Ovary (tissue), 10 donors: ENCODE measurements at places on chromosomes 13 and 19. TPM values are rescaled to one million over a fixed set of nuclear protein-coding genes. Genes with fewer than 3 reads are reported as not detected.

The ZFR2 gene
- total RNA-seq: not detected

The STK11 gene
- 48.9 TPM for total RNA-seq

The ADAMTS10 gene
- total RNA-seq: 41.8 TPM

GRCh38 chr13:38850868-38851626 is 139.6 kb downstream of the STOML3 start:
- no peak for DNase-seq

GRCh38 chr13:40408602-40409001 is 257.8 kb downstream of the FOXO1 start:
- no peak for DNase-seq

DNA sequence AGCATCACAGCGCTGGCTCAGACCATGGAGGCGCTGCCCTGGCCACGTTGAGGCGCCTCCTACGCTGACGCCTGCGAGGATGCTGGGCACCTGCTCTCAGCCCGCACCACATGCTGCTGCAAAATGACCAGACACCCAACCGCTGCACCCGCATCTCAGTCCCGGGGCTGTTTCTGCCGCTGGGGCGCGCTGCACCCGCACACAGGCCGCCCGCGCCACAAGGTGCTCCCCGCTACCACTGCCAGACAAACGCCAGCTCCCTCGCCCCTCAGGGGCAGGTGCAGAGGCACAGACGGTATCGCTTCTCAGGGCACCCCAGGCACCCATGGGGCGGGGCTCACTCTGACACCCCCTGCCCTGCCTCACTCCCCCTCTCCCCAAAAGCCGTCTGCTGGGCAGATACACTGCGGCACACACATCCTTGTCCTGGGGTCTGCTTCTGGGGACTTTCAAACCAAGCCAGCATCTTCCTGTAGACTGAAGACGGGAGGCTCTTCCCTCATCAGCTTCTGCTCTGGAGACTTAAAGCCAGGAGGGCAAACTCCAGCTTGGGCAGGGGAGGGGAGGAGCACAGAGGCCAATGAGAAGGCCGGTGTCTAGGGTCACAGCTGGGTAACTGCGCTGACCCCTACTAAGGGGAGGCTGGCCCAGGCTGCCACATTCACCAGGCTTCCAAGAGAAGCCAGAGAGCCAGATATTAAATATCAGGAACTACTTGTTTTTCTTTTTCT is 16.3 kb downstream of the CHERP start:
- DNase-seq: no peak

DNA sequence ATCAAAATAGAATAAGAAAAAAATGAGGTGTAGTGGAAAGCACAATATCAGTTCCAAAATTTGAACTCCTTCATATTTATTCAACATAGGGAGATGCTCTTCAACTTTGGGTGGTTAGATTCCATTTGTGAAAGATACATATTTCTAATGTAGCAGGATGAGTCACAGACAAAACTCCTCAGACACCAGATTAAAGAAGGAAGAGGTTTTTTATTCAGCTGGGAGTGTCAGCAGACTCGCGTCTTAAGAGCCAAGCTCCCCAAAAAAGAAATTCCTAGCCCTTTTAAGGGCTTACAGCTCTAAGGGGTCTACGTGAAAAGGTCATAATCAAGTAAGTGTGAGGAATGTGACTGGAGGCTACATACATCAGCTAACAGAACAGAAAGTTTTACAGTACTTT is 6.8 kb upstream of the ZNF765 start:
- DNase-seq: no peak

DNA sequence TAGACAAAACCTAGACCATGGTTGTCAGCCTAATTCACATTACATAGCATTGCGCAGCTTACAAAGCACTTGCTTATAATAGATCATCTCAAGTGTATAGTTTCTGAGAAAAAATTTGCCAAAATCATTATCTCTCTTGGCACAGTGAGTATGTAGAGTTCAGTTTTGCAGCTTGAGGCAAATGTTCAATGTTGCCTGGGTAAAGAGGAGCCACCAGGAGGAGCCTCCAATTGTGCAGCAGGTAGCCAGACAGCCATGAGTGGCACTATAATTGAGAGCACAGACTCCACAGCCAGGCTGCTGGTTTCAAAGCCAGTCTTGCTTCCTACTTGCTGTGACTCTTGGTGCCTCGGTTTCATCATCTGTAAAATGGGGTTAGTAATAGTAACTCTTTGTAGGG is 24.0 kb upstream of the OLFM4 start:
- no peak for DNase-seq

- no peak for DNase-seq
Observed at GRCh38 chr19:50817941-50818858, 5.4 kb downstream of the KLK1 start.

- DNase-seq: no peak
Observed at GRCh38 chr13:61024046-61024445, 391.6 kb downstream of the PCDH20 start.

GRCh38 chr19:32130332-32130731 is 215.1 kb upstream of the ZNF507 start:
- no peak for DNase-seq
